Activated naive CD4-positive, alpha-beta T cell treated with Interleukin-2 at 50 U/mL for 16 hours (primary cell): ENCODE measurements at places on chromosomes 4 and X.

GRCh38 chr4:25401066-25401465, 24.0 kb downstream of the ANAPC4 start:
- DNase-seq = no peak

DNA sequence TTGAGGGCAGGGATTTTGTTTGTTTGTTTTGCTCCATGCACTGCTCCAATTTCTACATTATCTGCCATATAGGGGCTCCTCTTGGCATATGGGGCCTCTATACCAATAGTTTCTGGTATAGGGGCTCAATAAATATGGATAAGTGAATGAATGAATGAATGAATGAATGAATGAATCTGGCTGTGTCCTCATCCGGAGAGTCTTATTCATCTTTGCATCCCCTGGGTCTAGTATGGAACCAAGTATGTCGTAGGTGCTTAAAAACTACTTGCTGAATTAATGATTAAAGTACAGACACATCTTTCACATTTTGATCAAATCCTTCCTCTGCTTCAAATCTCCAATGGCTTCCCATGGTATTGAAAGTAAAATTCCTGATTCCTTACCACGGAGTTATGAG, 80.1 kb downstream of the DRD5 start:
- no peak for DNase-seq

DNA sequence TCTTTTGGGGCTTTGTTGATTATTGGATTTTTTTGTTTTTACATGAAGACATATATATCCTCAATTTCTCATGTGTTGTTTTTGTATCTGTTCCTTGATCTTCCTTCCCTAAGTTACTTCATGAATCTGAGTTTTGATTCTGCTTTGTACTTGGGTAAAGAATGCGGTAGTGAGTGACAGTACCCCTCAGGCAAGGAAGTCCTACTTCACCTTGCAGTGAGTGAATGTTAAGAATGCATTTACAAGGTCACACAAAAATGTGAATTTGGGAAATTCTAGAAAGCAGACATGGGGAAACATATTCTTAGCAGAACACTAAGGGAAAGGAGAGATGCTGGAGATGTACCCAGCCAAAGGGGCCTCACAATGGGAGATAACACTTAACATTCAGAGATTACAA, 373.1 kb upstream of the LCORL start:
- DNase-seq = no peak

- DNase-seq = no peak
Measured at GRCh38 chr4:48271626-48272025, 2.0 kb upstream of the TEC start.

GRCh38 chr4:38160487-38161207, 200.4 kb downstream of the PTTG2 start:
- DNase-seq = peak; percentile 60

- DNase-seq = no peak
Measured at GRCh38 chrX:47514533-47515235, 31.7 kb upstream of the ZNF41 start.

DNA sequence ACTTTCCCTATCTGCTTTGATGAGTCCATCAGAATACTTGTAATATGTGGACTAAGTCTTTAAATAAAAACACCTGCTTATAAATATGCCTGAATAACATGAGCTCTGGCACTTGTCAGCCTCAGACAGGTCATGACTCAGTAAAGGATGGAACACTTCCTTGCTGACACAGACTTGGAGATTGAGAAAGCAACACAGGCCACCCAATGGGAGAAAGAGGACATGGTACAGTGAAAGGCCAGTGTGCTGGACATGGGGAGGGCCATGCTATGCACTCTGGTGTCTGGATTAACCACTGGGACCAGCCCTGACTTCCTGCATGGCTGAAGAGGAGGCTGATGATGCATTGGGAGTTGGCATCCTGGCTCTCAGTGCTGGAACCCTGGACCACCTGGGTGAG, 149.5 kb downstream of the DHRSX start:
- DNase-seq = no peak

GRCh38 chr4:139603576-139604410, 47.8 kb upstream of the SETD7 start:
- peak; percentile 8 for DNase-seq

- no peak for DNase-seq
Measured at GRCh38 chr4:121185960-121186359, 21.8 kb upstream of the TNIP3 start.

GRCh38 chrX:68843992-68844391, 15.2 kb downstream of the EFNB1 start:
- no peak for DNase-seq

DNA sequence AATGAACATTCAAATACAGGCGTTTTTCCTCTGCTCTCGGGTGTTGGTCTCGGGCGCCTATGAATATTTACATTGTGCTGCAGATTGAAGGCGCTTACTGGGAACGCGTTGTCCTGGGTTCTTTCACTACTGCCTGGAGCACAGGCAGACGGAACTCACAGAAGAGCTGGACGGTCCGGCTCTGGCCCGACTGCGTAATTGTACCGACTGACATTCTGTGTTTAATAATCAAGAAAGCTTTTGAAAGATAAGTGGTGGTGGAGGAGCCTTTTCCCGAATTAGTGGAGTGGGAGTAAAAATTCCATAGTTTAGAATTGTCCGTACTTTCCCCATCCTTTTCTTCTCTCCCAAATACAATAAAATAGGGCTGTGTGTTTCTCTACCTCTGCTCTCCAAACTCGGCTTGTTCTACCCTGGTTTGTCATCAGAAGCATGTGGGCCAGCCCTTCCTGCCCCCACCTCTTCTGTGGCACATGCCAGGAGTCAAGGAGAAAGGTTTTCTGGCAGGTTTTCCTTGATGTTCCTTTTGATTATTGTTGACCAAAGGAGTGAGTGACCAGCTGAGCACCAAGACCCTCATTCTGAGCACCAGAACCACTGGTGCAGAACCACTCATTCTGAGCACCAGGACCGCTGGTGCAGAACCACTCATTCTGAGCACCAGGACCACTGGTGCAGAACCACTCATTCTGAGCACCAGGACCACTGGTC, 2.3 kb downstream of the FHDC1 start:
- no peak for DNase-seq

- DNase-seq = no peak
Measured at GRCh38 chr4:3410401-3411135, 31.2 kb upstream of the HGFAC start.

- no peak for DNase-seq
Measured at GRCh38 chr4:2486981-2487380, 18.1 kb downstream of the RNF4 start.

GRCh38 chr4:156959298-156959702, 12.3 kb downstream of the PDGFC start:
- DNase-seq = no peak

DNA sequence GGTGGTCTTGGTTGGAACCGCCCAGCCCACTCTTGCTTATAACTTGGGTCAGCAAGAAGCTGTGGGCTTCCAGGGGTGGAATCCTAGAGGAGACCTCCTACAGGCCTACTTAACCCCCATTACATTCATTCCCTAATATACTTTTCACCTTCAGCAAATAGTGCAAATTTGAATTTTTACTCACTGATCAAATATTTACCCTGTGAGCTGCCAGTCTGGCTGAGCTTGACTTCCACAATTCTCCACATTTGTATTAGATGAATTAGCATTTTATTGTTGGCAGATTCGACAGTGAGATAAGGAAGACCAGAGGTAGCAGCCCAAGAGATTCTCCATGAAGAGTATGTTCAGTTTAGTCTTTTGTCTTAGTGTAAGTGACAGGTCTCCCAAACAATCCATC, 199.6 kb downstream of the BCOR start:
- no peak for DNase-seq

DNA sequence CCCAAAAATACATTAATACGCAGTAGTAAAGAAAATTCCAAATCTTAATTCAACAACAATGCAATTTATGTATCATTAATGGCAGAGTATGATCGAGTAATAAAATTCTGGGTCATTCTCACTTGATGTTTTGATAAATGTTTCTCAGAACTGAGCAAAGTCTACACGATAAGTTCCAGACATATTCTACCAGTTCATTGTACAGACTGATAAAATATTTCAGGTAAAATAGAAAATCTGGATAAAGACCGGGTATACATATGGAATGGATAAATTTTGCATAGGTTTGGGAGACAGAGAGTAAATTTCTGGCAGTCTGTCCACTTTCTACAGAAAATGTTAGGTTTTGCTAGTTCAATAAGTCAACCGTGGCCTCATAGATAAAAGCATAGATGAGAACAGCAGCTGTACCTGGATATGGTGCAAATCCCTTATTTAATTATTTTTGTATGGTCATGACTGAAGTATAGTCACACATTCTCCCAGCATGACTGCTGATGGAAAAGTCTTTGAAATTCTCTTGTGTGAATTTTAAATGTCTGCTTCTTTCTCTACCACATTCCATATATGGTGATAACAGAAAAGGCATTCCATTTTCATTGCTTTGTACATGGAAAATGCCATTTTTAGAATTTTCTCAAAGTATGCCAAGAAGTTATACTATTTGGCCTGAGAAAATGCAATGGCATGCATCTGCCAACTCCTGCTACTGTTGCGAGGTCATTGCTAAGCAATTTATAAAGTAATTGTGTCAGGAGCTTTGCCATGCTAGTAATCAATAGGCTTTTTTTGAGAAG, 301.9 kb upstream of the ARSJ start:
- DNase-seq = no peak

GRCh38 chrX:135416546-135416945, 5.2 kb upstream of the SMIM10L2A start:
- no peak for DNase-seq

GRCh38 chr4:5930456-5930855, 37.6 kb upstream of the CRMP1 start:
- no peak for DNase-seq

DNA sequence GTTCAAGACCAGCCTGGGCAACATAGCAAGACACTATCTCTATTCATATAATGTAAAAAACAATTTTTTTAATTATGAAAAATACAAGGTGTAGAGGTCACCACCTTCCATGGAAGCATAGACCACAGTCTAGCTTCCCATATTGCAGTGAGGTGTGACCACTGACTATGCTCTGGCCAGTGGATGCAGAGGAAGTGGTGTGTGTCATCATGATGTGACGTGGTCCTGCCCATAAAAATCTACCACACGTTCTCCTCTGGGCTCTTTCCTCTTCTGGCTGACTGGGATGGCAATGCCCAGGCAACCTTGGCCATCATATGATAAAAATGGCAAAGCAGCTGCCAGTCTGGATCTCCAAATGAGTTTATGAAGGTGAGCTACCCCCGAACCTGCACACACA, 65.7 kb downstream of the RBM47 start:
- DNase-seq = no peak

GRCh38 chr4:6773106-6773505, 9.4 kb upstream of the KIAA0232 start:
- DNase-seq = no peak

DNA sequence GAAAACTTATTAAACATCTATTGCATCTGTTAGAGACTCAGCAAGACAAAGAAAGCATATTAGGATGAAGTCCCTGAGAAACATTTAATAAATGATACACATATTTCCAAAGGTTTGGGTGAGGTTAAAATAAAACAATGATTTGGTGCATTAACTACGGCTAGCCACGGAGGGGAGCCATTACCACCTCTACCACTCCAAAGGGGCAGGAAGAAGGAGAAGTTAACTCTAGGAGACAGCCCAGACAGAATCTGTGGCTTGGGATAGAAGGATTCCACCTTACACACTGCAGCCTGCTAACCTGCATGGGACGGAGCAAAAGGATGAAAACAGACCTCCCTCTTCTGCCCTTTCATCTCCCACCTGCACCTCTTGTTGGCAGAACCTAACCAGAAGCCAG, 189.1 kb upstream of the C1QTNF7 start:
- no peak for DNase-seq

DNA sequence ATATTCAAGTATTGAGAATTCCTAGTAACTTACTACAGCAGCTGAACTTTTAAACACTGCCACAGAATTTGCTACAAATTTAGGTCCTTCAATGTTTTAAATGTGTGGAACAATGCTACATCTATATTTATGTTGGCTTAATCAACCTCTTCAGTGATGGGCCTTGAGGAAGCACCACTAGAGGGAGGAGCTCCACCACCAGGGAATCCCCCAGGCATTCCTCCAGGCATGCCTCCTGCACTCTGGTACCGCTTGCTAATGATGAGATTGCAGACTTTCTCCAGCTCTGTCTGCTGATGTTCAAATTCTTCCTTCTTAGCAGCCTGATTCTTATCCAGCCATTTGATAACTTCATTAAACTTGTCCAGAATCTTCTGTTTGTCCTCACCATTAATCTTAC, 190.8 kb downstream of the HTR2C start:
- no peak for DNase-seq
